ENCODE measurements at places on chromosomes 3 and 15. TPM values are rescaled to one million over a fixed set of nuclear protein-coding genes. Genes with fewer than 3 reads are reported as not detected.

DNA sequence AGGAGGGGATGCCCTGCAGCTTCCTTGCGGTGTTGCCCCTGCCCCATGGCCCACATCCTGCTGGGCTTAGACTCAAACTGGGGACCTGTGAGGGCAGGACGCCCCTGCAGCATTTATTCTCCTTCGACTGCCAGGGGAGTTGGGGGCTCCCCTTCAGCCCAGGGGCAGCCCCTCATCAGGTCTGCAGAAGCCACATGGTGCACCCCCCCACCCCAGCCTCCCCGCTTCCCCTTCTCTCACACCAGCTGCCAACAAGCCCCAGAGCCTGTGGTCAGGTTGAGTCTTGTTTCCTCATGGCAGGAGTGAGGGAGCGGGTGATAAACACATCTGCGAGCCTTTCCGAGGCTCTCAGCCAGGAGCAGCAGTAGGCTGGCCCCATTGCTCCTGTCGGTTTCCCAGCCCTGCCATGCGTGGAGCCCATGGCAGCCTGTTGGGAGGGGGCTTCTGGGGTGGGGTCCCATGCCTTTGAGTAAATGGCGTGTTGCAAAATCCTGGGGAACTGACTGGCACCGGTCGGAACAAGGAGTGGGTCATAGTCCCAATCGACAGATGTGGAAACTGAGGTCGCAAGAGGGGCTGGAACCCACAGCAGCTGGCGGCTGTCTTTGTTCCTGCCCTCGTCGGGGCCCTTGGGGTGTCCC, 27.8 kb downstream of the WNT7A start:
- no peak for DNase-seq

- DNase-seq: no peak
Measured at GRCh38 chr15:89666184-89666857, 11.1 kb upstream of the KIF7 start.

- no peak for DNase-seq
Measured at GRCh38 chr15:66145726-66146182, 107.8 kb downstream of the MEGF11 start.

DNA sequence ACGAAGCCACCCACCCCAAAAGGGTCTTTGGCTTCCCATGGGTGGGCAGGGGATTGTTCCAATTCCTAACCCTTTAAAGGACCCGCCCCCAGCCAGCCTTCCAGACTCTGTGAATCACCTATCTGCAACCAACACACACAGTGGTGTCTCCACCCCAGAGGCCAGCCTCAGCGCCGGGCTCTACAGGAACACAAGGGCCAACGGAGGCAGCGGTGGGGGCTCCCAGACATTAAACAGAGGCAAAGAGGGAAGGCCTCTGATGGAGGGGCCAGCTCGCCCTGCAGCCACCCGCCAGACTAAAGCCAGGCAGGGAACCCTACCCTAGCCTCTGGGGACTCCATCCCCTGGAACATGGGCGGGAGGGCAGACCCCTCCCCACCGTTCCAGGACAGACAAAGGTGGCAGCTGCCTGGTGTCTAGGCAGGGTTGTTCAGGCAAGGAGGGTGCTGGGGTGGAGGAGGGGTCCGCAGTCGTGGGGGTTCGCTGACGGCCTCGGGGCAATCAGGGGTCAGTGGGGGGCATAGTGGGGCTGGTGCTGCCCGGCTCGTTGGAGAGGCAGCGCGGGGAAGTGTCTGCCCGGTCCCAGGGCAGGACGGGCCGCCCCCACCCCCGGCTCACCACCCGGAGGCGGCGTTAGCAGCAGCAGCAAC, 448 bp downstream of the SHISA5 start:
- DNase-seq: no peak

- peak; percentile 15 for DNase-seq
Measured at GRCh38 chr3:101036213-101036618, 43.0 kb upstream of the ABI3BP start.

- DNase-seq: no peak
Measured at GRCh38 chr15:96344706-96345559, 14.4 kb downstream of the NR2F2 start.

GRCh38 chr3:48845170-48845569, 2.5 kb downstream of the PRKAR2A start:
- no peak for DNase-seq

DNA sequence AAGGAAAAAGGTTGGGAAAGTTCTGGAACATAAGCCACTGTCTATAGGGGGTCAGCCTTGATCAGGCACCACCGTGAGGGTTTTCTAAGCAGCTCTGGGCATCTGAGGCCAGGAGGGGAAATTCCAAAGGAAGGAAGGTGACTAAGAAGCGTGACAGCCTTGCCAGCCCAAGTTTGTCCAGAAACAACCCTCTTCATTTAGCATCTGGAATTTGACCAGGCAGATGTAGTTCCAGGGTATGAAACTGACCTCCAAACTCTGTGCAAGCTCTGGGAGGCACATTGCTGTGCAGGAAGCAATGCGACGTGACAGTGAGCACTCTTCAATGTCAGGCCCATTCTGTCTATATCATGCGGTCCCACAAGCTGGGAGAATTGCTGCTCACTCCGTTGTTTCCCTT, 85.4 kb upstream of the TPM1 start:
- DNase-seq: no peak

DNA sequence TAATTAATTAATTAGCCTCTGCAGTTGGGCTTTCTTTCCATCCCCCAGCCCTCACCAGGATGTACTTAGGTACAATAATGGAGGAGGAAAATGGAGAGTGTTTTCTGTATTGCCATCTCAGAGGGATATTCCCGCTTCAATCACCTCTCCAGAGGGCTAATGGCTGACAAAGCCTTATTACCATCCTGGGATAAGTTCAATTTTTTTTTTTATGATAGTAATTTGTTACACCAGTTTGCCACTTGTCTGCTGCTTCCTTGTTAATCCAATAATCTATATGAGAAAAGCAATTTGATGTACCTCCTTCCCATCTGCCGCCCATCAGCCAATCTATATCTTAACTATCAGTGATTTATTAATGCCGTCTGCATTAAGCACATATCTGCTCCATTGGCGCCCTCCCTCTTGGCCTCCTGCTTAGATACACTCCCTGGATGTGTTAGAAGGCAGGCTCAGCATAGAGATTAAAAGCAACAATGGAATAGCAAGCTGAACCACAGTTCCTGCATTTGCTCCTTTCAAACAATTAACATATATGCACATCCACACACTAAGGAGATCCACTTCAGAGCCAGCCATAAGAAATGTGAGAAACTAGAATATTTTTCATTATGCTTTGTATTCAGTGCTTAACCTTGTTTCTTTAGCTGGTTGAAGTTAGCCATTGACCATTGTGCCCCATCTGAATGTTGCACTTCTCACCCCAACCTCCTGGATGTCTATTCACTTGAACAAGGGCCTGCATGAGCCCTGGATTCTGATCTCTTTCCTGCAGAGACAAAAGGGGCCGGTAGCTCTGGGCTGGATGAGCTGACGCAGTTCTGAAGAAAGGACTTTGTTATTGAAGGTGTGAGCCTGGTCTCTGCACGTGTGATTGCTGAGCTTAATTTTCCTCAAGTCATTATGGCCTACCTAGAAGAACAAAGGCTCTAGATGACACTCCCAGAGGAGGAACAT, 237.3 kb upstream of the GAP43 start:
- no peak for DNase-seq

The BDH1 gene
- polyA plus RNA-seq: 16.9 TPM

The VGLL3 gene
- 23.5 TPM for polyA plus RNA-seq

The GATA2 gene
- 14.6 TPM for polyA plus RNA-seq

The GATM gene
- 27.5 TPM for polyA plus RNA-seq

Measured in right lung (tissue), 10 donors.